ENCODE measurements at places on chromosomes 12 and 14.

DNA sequence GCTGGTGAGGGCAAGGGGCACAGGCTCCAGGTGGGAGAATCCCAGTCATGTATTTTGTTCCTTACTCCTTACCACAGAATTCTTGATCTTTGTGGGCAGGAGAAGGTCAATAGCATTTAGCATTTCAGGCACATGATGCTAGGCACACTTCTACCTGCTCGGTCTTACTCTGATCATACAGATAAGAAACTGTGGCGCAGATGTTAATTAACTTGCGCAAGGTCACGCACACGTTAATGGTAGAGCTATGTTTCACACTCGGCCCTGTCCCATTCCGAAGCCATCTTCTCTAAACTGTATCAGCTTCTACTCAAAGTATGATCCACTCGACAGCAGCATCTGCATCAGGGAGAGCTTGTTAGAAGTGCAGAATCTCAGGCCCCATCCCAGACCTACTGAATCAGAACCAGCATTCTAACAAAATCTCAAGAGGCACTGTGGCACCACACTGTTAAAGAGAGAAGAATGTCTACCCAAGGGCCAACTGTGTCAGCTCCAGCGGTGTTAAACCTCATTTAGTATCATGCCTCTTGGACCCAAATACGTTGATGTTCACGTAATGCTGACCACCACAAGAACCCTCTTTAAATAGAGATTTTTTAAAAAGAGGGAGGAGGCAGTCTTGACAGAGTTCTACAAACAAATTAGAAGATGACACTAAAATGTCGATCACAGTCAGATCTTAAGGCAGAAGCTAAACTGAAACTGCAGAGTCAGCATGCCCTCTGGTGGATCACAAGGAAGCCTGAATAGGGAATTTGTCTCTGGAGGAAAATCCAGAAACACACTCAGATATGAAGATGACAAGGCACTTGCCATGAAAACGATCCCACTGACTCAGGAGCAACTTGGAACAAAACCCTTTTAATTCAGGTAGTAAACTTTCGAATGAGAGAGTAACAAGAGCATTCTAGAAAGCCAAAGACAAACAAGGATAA, 7.3 kb downstream of the STXBP6 start:
- DNase-seq = no peak

- DNase-seq = no peak
These were observed 14.5 kb downstream of the POLE start for GRCh38 chr12:132672678-132673077.

GRCh38 chr12:89180496-89180895, 171.8 kb downstream of the DUSP6 start:
- no peak for DNase-seq

DNA sequence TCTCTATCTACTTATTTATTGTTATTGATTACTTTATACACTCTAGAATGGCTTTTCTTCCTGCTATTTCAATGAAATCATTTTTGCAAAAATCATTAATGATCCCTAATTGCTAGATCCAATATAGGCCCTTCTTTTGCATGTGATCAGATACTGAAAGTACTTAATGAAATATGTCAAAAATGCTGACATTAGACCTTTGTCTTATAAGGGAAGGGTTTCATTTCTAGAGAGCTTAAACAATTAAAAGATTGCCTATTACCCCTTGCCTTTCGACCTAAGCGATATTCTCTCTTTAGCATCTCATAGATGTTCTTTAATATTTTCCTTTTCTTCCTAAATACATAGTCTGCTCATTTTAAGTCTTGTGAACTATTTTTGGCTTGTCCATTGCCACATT, 101.1 kb downstream of the KTN1 start:
- no peak for DNase-seq
